ENCODE measurements at places on chromosomes 13 and 19. TPM values are rescaled to one million over a fixed set of nuclear protein-coding genes. Genes with fewer than 3 reads are reported as not detected.
A peak's percentile ranks its signal among the peaks of the same experiment; 100 is the strongest.

The KIR3DL1 gene
- not detected for total RNA-seq

The ARID3A gene
- total RNA-seq: 8.4 TPM

GRCh38 chr13:32010136-32010535 lies 21.4 kb upstream of the FRY start:
- no peak for DNase-seq

DNA sequence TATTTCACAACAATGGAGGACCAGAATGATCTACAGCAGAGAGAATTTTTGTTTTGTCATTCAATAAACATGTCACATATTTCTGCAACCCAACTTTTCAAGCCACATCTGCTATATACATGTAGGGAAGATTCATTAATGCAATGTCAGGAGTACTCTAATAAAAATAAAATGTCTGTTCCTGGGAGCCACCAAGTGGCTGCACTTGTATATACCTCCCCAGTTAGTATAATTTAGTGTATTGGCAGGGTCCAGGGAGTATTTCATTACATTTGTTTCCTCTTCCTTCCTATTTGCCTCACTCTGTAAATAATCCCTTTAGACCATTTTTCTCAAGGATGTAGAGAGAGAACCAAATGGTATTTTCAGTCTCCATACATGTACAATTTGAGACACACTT lies 1169.0 kb downstream of the DIAPH3 start:
- no peak for DNase-seq

DNA sequence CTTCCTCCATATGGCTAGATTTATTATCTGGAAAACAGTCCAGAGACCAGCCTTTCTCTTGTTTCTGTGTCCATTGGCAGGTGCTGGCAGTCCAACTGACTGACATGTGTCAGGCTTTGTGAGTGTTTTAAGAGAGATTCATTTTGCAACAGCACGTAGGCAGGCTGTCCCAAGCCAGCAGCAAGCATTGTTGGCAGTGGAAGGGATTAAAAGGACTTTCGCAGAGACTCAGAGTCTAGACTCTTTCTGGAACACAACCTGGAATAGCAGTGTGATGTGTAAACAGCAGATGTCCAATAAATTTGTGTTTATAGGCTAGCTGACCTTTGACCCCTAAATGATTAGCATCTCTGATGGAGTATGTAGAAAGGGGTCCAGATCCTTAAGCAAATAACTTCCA lies 222.2 kb upstream of the SERP2 start:
- DNase-seq: no peak

GRCh38 chr13:46039411-46040182 lies 12.9 kb downstream of the ZC3H13 start:
- DNase-seq: no peak

DNA sequence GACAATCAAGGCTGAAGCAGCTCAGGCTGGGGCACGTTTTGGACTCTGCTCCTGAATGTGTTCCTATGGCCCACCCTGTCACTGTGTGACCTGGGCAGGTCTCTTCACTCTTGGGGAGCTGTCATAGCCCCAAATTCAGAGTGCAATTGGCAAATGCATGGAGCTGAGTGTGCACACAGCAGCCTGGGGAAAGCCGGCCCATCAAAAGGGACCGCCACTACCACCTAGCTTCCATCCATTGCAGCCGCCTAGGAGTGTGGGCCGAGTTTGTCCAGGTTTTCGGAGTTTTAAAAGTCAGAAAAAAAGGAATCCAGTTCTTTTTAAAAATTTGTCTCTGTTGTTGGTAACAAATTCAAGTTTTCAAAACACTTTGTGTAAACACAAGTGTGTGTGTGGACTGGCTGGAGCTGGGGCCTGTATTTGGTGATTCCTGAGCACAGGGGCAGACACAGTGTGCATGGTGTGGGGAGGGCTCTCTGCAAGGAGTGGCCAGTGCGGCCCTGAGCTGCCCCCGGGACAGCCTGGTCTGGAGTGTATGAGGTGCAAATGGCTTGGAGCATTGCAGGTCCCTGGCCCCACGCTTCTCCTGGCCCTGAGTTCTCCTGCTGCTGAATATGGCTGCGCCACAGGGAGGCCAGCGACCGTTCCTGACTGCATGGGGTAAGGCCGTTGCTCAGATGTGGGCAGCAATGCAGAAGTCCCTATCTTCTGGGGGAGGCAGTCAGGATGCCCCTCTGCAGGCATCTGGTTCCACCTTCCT lies 13.2 kb upstream of the ZNF536 start:
- peak; percentile 10 for DNase-seq

DNA sequence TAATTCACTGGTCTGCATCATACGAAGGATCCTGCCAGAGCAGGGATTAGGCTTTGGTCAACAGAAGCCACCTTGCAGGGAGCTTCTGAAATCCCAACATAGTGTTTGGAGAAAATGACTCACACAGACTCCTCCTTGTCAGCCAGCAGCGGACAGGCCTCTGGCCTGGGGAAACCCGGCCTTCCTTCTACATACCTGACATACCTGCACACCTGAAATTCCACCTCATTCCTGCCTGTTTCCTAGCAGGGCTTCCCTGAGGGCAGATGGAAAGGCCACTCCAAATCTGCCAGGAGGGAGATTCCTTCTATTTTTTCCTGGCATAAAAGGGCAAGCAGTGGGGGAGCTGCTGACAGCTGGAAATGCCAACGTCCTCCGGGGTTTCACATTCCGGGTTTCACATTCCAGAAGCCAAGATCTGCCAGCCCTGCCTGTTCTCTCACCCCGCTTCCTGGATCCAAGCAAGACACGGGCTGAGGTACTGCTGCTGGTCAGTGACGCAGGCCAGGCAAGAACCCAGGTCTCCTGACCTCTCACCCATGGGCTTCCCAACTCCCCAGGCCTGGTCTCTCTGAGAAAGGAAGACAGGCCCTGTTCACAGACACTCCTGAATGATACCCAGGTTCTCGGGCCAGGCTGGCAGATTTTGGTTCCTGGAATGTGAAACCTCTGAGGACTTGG lies 18.2 kb upstream of the IGFL1 start:
- DNase-seq: no peak

DNA sequence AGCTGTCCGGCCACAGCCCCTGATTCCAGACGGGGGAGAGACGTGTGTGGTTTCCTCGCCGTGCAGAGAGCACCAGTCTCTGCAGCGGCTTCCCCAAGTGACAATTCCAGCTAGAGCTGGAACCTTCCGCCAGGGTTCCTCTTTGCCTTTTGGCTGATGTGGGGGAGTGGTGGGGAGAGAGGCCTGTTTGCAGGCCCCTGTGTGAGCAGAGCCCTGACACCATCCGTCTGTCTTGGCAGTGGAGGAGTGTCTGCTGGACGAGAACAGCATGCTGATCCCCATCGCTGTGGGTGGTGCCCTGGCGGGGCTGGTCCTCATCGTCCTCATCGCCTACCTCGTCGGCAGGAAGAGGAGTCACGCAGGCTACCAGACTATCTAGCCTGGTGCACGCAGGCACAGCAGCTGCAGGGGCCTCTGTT lies 25.0 kb downstream of the LAMP1 start:
- DNase-seq: no peak

- no peak for DNase-seq
These were observed 418.7 kb upstream of the NBEA start for GRCh38 chr13:34523406-34523805.

DNA sequence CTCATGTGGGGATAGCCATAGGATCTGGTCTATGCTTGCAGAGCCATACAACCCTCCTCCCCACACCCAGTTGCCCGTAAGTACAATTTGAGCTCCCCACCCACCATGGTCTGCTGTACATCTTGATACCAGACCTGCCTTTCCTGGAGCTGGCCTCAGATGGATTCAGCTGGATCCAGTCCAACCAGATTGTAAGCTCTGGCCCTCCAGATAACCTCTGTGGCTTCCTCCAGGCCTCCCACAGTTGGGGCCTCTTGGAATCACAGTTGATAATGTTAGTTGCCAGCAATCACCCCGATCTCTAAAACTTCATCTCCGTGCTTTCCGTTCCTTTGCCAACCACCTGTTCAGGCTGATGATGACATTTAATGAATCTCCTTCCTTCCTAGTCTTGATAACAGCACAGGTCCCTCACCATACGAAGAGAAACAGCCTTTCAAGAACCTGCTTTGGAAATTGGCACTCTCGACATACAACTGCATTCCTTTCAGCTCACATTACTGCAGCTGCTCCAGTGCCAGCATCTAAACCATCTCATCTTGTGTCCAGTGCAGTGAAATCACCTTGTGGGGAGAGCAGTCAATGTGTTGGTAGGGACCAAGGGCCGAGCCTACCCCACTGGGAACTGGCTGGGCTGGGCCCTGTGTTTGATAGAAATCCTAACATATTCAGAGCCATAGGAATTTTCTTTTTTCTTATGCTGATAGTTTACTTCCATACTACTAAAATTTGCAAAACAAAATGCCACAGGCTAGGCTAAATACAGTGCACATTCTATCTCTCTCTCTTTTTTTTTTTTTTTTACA lies 15.1 kb upstream of the FOXO1 start:
- DNase-seq: peak; percentile 26

DNA sequence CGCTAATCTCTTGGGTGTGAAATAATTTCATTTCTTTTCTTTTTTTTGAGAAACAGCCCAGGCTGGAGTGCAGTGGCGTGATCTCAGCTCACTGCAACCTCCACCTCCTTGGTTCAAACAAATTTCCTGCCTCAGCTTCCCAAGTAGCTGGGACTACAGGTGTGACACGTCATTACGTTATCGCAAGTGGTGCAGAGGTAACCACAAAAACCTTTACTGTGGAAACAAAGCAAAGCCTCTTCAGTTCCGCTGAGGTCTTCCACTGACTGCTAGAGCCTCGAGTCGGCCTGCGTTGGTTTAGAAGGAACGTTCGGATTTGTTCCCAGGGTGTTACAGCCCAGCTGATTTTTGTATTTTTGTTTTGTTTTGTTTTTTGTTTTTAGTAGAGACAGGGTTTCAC lies 2.0 kb upstream of the ZNF784 start:
- no peak for DNase-seq

The HOMER3 gene
- total RNA-seq: 58.0 TPM

- DNase-seq: no peak
These were observed 13.2 kb upstream of the KANK2 start for GRCh38 chr19:11210656-11210928.

The HRC gene
- 0.98 TPM for total RNA-seq

GRCh38 chr13:43473437-43473836 lies 313.3 kb downstream of the ENOX1 start:
- no peak for DNase-seq

DNA sequence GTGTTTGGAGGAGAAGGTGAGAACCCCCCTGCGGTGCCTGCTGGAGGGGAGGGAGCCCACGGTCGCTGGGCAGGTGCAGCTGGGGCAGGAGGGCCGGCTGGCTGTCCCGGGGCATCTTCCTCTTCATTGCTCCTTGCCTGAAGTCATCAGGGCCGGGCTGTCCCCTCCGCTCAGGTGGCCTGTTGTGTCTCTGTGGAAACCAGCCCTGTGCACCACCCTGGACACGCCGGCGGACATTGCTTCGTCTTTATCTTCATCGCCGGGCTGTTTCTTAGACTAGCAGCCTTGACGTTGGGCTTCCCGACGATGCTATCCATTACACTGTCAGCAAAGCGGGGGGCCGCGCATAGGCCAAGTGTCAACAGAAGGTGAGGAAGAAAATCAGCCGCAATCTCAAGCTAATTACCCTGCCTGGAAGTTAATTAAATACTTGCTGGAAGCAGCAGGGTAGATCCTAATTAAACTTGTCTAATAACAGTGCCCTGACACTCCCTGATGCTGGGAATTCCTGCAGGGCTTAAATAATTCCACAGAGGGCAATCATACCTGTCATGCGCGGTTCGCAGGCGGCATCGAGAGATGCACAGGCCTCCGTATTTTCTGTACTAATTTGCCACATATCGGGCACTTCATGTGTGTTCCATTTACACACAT lies 111.4 kb upstream of the SOX1 start:
- no peak for DNase-seq

The PGLYRP2 gene
- total RNA-seq: not detected

GRCh38 chr19:5671600-5671999 lies 8.7 kb downstream of the MICOS13 start:
- no peak for DNase-seq

- no peak for DNase-seq
These were observed 15.4 kb upstream of the TMEM160 start for GRCh38 chr19:47063874-47064273.

GRCh38 chr13:35994131-35994966 lies 136.8 kb downstream of the DCLK1 start:
- DNase-seq: no peak

DNA sequence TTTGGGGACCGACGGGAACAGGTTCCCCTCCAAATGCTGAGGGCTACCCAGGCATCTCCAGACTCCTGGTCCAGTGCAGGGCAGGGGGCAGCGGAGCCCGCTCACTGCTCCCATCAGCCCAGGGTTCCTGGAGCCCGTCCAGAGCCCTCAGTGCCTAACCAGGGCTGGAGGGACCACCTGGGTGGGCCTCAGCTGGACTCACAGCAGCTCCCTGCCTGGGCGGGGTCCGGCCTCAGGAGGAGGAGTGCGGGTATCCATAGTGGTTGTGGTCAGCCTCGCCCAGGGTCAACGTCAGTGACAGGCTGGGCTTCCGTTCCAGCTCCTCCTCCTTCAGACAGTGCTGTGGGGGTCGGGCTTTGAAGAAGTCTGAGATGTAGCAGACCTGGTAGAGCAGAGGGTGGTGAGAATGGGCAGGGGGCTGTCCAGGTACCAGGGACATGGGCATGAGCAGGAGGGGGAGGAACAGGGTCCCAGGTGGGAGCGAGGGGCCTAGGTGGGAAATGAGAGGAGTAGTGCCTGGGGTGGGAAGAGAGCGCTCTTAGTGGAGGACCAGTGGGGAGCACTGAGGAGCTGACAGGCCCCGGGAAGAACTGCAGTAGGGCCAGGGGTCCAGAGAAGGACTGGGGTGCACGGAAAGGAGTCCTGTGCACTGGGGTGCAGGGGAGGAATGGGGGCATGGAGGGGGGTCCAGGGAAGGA lies 9.9 kb downstream of the PLPP2 start:
- DNase-seq: no peak

The C19orf85 gene
- not detected for total RNA-seq

The GFY gene
- not detected for total RNA-seq

- no peak for DNase-seq
These were observed 176.4 kb downstream of the KCTD12 start for GRCh38 chr13:76709851-76710250.

DNA sequence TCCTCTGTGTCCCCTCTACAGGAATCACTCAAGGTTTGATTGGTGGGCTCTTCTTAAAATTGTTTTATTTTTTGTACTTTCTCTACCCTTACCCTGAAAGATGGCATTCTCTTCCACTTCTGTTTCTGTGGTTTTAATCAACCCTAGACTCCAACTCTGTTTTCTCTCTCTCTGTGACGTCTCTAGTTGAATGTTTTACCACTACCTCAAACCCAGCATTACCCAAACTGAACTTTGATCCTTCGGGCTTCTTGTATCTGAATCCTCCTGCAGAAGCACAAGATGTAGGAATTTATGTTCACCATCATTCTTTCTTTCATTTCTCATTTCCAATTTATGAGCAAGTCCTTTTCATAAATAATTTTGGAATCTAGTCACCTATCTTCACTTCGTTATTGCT lies 39.9 kb downstream of the PCCA start:
- DNase-seq: no peak

GRCh38 chr19:45349430-45349941 lies 8.9 kb downstream of the KLC3 start:
- no peak for DNase-seq

The TMEM255B gene
- 39.0 TPM for total RNA-seq

DNA sequence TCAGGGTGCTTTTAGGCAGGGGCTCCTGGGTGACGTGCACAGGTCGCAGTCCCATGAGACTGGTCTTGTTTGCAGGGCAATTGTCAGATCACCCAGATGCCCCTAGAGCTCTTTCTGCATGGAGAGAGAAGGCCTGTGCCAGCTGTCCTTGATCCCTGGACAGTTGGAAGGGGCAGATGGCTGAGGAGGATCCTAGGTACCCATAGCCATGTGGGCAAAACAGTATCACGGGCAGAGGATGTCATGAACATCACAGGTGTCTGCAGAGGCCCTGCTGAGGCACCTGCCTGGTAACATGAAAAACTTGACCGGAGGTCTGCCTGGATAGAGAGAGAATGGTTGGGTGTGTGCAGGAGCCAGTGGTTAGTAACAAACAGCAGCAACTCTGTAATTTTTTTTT lies 99.3 kb downstream of the ZNF536 start:
- no peak for DNase-seq
